A549 treated with CORT108297 at 1 μM for 4 hours (cell line): ENCODE measurements at places on chromosomes 6 and 20. TPM values are rescaled to one million over a fixed set of nuclear protein-coding genes. Genes with fewer than 3 reads are reported as not detected.

Gene CGAS
- total RNA-seq = 5.2 to 6.3 TPM (median 5.4 TPM) in 5 replicates

Gene IRF4
- total RNA-seq = 0.13 to 0.45 TPM (median 0.14 TPM) in 5 replicates

Gene TCP11
- total RNA-seq = not detected in 5 replicates

Gene DEFB112
- total RNA-seq = not detected in 5 replicates

Gene TNNC2
- total RNA-seq = 0.13 to 0.35 TPM (median 0.24 TPM) in 3 of 5 replicates, not detected in the others

Gene CDKAL1
- 3.1 to 4.0 TPM (median 3.2 TPM) in 5 replicates for total RNA-seq

Gene DUSP15
- 0.43 to 1.1 TPM (median 0.99 TPM) in 5 replicates for total RNA-seq
